ENCODE measurements at places on chromosomes 5 and 9.

DNA sequence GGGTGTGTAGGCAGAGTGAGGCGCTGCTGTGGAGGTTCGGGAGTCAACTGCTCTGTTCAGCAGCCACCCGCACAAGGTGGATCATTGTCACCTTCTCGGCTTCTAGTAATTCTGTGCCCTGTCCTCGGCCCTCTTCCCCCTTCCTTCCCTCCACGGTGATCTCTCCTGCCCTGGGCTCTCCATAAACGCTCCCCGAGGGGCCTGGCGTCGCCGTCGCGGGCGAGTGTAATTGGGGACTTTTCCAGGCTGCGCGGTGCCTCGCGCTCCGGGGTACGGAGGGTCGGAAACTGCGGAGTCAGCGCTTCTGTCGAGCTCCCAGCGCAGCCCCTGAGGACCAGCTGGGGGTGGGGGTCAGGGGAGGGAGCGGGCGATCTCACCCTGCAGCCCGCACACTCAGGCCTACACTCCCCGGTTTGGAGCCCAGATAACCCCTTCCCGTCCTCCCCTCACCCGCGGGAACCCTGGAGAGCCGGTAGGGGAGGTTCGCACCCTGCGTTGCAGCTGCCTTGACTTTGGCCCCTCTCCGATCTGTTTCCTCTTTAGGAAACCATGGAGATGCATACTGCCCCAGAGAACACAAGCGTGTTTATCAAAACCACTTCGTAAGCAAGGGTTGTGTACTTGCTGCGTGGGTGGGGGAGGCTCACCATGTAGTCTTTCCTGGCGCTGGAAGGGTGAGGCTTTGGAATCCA lies 188.3 kb upstream of the ZNF618 start:
- no peak for DNase-seq

GRCh38 chr5:73828465-73828864 lies 202.5 kb downstream of the ARHGEF28 start:
- no peak for DNase-seq

- no peak for DNase-seq
Measured at GRCh38 chr5:83701886-83702285, 18.8 kb downstream of the HAPLN1 start.

GRCh38 chr5:59126708-59127573 lies 544.1 kb downstream of the RAB3C start:
- DNase-seq, result no peak

GRCh38 chr5:65769539-65769938 lies 47.5 kb downstream of the NLN start:
- peak; percentile 87 for DNase-seq

DNA sequence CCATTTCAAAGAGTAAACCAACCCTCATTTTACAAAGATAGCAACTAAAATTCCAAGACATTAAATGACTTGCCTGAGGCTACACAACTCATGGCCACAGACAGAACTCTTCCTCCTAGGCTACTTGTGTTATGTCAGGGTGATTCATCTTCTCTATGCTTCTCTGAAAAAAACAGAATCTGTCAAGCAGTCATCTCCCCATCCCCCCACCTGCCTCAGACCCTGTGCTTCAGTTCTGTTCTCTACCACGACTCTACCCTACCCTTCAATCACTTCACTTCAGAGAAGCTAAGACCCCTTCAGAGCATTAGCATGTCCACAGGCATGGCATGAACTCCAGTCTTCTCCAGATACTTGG lies 277.7 kb upstream of the PTGER4 start:
- no peak for DNase-seq

DNA sequence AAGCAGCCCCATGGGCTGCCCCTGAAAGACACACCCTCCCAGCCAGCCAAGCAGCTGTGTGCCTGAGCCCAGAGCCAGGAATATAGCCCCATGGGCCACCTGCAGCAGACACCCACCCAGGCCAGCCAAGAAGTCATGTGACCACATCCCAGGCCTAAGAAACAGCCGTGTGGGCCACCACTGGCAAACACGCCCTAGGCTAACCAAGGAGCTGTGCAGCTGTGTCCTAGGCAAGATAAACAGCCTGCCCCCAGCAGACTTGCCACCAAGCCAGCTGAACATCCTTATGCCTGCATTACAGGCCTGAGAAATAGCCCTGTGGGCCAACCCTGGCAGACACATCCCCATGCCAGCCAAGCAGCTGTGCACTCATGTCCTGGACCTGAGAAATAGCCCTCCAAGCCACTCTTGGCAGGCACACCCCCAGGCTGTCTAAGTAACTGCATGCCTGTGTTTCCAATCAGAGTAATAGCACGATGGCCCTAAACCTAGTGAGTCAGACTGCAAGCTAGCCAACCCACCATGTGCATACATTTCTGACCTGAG lies 143.0 kb downstream of the ADAMTS6 start:
- no peak for DNase-seq

GRCh38 chr9:131125038-131125287 lies 423 bp upstream of the NUP214 start:
- no peak for DNase-seq

- no peak for DNase-seq
Measured at GRCh38 chr9:108496846-108497245, 358.9 kb downstream of the ACTL7B start.

DNA sequence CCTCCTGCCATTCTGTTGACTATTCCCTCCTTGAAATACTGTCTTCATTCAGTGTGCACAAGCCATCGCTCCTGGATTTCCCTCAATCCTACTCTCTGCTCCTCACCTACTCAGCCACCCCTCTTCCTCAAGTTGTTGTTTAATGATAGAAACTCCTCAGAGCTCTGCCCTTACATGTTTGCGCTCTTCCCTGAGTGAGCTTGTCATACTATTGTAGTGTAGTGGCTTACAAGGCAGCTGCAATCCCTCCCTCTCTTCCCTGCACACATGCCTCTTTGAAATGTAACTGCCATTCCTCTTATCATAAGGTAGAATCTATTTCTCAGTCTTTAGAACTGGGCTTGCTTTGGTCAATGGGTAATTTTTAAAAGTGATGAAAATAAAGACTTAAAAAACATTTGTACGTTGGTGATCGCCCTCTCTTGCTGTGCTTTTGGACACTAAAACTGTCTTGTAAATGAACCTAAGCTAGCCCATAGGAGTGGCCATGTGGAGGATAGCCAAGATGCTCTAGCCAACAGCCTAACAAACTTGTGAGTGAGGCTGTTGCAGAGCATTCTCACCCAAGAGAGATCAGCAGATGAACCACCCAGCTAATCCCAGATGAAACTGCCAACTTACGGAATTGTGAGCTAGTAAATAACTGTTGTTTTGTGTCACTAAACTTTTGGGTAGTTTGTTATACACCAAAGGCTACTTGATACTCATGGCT lies 18.1 kb upstream of the SMAD5 start:
- DNase-seq, result no peak

GRCh38 chr5:62600560-62601252 lies 22.1 kb downstream of the LRRC70 start:
- no peak for DNase-seq

- no peak for DNase-seq
Measured at GRCh38 chr5:133232435-133232834, 180.6 kb downstream of the HSPA4 start.

DNA sequence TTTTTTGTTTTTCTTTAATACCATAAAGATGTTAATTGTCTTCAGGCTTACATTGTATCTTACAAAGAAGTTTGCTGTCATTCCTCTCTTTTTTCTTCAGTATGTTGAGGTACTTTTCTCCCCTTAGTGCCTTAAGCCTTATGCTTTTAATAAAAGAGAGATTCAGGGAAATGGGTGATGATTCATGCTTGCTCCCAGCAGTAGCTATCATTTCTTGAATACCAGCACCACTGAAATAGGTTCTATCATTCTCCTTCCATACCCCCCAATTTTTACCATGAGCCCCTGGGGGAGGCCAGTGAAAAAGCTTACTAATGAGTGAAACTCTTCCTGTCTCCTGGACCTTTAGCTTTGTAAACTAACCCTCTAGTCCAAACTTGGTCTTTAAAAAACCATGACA lies 165.0 kb downstream of the FBXL7 start:
- no peak for DNase-seq

DNA sequence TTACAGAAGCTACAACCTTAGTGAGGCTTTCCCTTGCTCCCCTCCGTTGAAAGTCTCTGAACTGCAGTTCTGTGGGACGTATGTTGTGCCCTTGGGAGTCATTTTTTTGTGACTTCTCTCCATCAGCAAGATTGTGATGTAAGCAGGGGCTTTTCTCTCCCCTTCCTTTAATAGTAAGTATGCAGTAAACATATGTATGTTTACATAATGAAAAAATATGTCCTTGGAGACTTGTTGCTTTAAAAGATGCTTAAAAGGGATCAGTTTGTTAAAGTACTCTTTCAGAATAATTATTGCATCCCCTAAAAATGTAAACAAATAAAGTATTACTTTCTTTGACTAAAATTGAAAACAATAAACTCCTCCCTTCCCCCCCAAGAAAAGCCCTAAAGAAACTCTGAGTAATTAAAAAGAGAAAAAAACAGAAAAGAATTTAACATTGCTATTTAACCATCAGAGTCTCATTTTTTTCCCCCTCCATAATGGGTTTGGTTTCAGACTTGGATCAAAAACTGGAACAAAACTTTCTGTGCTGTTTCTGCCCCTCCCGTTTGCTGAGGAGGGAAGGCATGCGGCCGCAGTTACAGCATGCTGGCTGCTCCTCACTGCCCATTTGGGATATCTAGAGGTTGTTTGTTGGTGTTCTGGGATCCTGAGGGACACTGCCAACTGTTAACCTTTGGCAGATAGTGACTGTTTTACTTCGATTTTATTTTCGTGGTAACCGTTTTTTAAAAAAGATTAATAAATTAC lies 40.2 kb downstream of the TRIO start:
- DNase-seq, result no peak

GRCh38 chr5:134538296-134538695 lies 12.8 kb downstream of the JADE2 start:
- DNase-seq, result no peak

- no peak for DNase-seq
Measured at GRCh38 chr5:141649972-141650371, 1.2 kb downstream of the FCHSD1 start.

DNA sequence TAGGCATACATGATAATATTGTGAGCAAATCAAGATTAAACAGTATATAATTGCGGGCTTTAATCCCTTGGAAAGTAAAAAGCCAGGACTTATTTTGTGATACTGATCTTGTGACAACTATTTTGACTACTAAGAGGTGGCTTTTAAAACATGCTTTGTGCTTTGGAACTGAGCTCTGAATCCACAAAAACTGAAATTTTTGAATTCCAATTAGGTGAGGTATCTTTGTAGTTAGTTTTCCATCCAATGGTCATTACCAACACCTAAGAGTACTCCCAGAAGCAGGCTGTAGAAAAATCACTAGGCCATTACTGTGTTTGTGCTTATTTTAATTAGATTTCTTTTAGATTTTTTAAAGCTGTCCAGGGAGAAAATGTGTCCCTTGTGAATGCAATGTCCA lies 559.5 kb upstream of the WWC1 start:
- DNase-seq, result no peak

- DNase-seq, result no peak
Measured at GRCh38 chr9:114382699-114383520, 4.9 kb downstream of the AKNA start.

DNA sequence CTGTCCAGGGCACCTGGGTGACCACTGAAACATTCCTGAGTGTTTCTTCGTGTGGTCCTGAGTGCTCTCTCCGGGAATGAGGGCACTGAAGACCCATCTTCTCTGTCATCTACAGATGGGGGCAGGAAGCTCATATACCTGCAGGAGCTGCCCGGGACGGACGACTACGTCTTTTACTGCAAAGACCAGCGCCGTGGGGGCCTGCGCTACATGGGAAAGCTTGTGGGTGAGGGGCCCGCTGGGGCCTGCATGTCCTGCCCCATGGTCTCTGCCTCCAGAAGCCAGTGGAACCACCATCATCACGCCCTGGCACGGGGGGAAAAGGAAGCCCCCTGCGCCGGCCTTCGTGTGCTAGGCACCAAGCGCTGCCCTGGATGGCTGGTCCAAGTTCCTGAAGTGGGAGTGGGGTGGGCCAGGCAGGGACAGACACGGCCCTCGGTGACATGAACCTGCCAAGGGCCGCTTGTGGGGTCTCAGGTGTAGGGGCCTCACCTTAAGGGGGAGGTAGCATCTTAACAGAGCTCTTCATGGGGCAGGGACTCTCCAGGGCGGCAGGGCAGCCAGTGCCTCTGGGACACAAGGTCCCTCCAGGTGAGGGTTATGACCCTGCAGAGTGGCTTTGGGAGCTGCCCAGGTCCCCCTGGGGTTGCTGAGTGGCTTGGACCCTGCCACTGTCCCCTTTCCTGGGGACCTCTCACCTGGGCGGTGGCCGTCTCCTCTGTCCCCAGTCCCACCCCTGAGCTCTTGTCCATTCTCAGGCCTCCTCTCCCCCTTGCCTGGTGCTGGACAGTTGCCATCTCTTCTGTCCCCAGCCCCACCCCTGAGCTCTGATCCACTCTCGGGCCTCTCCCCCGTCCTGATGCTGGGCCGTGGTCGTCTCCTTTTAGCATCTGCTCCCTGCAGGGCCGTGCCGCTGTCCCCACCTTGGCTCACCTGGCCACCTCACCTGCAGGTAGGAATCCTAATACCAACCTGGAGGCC lies 2.1 kb downstream of the OBP2A start:
- no peak for DNase-seq

- no peak for DNase-seq
Measured at GRCh38 chr5:109053995-109054417, 306.3 kb downstream of the FER start.

DNA sequence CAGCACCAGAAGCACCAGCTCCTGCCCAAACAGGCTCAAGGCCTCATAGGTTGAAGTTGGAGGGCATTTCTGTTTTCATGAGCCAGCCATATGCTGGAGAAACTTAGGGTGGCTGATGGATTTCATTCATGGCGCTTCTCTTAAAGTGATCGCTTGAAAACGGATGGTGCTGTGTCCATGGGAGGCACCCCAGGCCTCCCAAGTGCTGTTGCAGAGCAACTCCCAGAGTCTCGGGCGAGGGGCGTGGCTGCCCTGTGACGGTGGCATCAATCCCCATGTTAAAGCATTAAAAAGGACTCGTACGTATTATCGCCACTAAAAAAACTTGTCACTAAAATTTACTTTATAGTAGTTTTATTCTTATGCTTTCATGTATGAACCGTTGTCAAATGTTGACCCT lies 128.3 kb downstream of the MRPL36 start:
- no peak for DNase-seq

- DNase-seq, result no peak
Measured at GRCh38 chr5:175447571-175447970, 3.6 kb upstream of the DRD1 start.

GRCh38 chr5:175202463-175203068 lies 241.4 kb downstream of the DRD1 start:
- peak; percentile 10 for DNase-seq

DNA sequence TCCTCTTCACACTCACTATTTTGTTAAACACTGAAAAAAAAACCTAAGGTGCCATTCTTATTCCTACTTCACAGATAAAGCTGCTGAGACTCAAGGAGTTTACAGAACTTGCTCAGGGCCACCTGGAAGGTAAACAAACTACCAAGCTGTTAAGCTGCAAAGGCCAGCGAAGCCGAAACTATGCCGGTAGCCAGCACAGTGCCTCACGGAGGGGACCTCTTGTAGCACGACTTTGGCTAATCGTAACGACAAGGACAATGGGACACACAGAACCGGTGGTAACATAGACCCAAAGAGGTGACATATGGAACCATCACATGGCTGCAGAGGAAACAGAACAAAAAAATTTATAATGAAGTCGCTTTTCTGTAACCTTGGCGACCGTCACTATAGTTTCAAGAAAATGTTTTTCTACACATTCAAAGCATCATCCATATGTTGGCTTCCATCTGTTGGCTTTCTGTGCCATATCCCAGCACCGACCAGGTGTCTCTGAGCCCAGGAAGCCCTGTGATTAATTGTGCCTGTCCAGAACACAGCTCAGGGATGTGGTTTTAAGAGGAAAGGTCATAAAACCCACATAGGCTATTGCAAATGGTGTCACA lies 60.3 kb downstream of the S1PR3 start:
- no peak for DNase-seq

- DNase-seq, result no peak
Measured at GRCh38 chr9:32011049-32011448, 373.4 kb upstream of the ACO1 start.

Data from AG09309 (cell line).